ENCODE measurements at places on chromosomes 11 and 22. TPM values are rescaled to one million over a fixed set of nuclear protein-coding genes. Genes with fewer than 3 reads are reported as not detected.

DNA sequence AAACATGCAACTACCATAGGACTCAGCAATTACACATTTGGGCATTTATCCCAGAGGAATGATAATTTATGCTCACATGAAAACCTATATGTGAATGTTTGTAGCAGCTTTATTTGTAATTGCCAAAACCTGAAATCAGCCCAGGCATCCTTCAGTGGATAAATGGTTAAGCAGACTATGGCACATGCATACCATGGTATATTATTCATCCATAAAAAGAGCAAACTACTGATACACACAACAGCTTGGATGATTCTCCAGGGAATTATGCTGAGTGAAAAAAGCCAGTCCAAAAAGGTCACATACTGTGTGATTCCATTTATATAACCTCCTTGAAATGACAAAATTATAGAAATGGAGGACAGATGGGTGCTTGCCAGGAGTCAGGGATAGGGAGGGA, 86.7 kb downstream of the ALX4 start:
- H3K27ac ChIP-seq: no peak overlapping the region
- H3K4me3 ChIP-seq: no peak overlapping the region
- H3K4me1 ChIP-seq: no peaks in the 10 kb centered on the region
- DNase-seq: no peak
- H3K36me3 ChIP-seq: no peaks in the 10 kb centered on the region

TENM4 gene
- total RNA-seq: 0.47 TPM

DNA sequence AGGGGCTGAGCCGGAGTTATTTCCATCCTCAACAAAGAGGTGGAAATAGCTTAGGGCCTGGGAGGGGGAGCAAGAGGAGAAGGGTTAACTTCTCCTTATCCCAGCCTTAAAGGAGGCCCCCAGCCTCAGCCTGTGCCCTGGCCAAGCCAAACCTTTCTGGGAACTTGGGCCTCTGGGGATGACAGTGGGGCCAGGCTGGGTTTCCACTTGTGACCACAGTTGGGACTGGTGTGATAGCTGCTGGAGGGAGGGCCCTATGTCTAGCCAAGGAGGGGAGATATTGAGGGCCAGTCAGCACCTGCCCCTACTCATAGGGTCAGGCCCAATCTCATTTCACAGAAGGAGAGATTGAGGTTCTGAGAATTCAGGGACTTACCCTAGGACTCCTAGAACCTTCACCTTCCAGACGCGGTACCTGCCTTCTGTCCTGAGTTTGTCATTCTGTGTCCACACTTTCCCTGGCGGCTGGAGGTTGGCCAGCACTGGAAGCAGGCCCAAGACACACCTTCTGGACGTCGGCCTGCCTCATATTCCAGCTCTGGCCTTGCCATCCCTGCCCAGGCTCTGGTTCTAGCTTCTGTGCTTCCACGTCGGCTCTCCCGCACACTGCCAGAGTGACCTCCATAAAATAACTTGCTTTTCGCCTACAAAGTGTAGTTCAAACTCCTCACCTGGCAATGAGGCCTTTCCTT, 3.1 kb downstream of the RELT start:
- peaks cover 32% of the 10 kb centered on the region for H3K4me1 ChIP-seq
- H3K36me3 ChIP-seq: no peaks in the 10 kb centered on the region
- no peaks in the 10 kb centered on the region for H3K27me3 ChIP-seq
- no peak overlapping the region for H3K4me3 ChIP-seq

DNA sequence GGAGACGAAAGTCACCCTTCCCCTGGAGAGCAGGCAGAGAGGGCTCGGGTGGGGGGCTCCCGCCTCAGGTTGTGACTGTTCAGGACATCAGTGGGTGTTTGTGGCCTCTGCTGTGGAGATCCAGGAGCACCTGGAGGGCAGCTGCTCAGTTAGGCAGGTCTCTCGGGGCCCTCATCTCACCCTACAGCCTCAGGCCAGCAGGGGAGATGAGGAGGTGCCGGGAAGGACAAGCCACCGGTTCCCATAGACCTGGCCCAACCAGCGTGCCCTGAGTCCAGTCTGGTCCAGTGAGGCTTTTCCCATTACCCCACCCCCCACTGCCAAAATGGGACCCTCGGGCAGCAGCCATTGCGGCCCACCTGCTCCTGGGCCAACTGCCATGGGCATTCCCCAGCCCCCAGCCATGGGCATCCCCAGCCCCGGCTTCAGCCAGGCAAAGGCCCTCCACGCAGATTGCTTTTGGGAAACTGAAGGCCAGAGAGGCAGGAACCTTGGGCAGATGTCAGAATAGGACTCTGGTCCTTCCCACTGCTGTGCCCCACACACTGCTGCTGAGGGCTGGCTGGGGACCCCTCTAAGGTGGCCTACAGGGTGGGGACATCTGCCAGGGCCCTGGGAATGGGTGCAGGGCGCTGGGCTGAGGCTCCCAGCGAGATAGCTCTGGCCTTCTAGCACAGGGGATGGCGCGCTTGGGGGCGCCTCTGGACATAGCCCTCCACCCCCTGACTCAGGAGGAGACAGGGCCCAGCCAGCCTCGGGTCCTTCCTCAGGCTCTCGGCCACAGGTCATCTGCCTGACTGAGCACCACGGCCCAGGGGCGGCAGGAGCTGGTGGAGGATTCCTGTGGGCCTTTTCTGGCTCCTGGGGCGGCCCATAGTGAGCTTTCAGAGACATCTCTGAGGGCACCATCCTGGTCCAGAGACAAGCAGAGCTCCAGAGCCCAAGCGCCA, 4.8 kb downstream of the PIM3 start:
- peaks cover 31% of the 10 kb centered on the region for H3K4me1 ChIP-seq
- no peak overlapping the region for H3K4me3 ChIP-seq
- no peak overlapping the region for H3K27ac ChIP-seq

GRCh38 chr11:27812341-27812740, 112.1 kb upstream of the BDNF start:
- H3K27me3 ChIP-seq: no peaks in the 10 kb centered on the region
- H3K4me1 ChIP-seq: no peaks in the 10 kb centered on the region
- no peak for DNase-seq
- H3K27ac ChIP-seq: no peak overlapping the region
- no peaks in the 10 kb centered on the region for H3K36me3 ChIP-seq
- H3K4me3 ChIP-seq: no peak overlapping the region

GRCh38 chr22:24580276-24580675, 12.6 kb downstream of the LRRC75B start:
- no peaks in the 10 kb centered on the region for H3K27me3 ChIP-seq
- no peaks in the 10 kb centered on the region for H3K4me1 ChIP-seq
- H3K4me3 ChIP-seq: no peak overlapping the region
- no peaks in the 10 kb centered on the region for H3K36me3 ChIP-seq
- no peak overlapping the region for H3K27ac ChIP-seq

- no peak overlapping the region for H3K27ac ChIP-seq
- H3K4me3 ChIP-seq: no peak overlapping the region
- no peaks in the 10 kb centered on the region for H3K4me1 ChIP-seq
- no peaks in the 10 kb centered on the region for H3K36me3 ChIP-seq
- no peaks in the 10 kb centered on the region for H3K27me3 ChIP-seq
Observed at GRCh38 chr11:96275801-96276594, 67.0 kb downstream of the MAML2 start.

All from naive thymus-derived CD4-positive, alpha-beta T cell (primary cell).